ENCODE measurements at places on chromosomes 4 and X.

DNA sequence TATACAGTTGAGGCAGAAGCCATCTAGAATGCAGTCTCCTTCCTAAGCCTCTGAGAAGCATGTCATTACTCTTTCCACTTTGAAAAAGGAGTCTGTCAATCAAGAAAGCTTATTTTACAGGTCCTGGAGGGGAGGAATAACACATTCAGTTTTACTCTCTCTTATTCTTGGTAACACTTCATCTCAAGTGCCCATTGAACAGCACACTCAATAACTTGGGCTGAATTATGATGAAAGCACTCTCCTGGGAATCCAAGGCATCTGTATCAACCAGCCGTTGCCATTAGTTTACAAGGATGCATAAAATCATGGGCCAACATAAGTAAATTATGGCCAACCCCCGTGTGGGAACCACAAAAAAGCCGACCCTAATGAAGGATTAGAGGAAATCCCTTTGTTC, 282.4 kb downstream of the C4orf33 start:
- no peak for DNase-seq

GRCh38 chr4:1517592-1518411, 111.6 kb upstream of the NKX1-1 start:
- DNase-seq = no peak

- no peak for DNase-seq
Measured at GRCh38 chr4:134089885-134090284, 111.7 kb downstream of the PABPC4L start.

DNA sequence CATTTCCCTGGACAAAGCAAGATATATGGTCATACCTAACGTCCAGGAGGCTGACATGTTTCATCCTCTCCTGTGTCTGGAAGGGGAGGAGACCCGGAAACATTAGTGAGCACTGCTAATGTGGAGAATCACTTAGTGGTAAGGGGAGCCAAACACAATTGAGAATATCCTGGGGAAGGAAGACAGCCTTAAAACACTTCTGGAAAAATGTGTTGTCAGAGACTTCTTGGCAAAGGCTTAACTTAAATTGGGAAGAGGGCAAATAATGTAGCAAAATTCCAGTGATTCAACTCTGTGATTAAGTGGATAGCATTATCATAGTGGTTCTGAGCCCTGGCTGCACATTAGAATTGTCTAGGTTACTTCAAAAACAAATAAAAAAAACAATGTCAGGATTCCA, 39.5 kb downstream of the SPARCL1 start:
- DNase-seq = no peak

- no peak for DNase-seq
Measured at GRCh38 chr4:183257808-183258207, 62.3 kb downstream of the CLDN22 start.

- no peak for DNase-seq
Measured at GRCh38 chr4:67608027-67608426, 49.5 kb downstream of the STAP1 start.

DNA sequence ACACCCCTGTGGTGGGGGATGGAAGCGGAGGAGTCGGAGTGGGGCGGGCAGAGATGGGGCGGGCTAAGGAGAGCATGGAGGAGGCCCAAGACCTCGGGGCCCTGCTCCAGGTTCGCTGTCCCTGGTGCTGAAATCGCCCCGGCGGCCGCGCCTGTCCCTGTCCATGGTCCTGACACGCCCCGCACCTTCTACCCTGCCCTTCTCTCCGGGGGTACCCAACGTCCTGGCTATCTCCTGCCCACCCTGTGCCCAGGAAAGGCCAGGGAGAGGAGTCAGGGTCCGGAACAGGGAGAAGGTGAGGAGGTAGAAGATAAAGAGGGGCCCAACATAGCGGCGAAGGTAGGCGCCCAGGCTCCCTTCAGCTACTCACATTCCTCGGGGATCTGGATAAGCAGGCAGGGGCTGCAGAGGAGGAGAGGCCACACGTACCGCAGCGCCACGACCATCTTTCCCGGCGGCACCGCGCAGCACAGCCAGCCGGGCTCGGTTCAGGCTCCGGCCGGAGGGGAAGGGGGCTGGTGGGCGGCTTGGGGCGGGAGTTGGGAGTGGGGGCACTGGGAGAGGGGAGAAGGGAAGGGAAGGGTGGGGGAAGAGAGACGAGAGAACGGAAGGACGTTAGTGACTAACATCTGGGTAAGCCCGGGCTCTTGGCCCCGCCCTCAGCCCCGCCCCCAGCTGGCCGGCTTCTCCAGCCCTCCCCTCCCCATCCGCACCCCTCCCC, 10.4 kb downstream of the L1CAM start:
- DNase-seq = peak; percentile 58

DNA sequence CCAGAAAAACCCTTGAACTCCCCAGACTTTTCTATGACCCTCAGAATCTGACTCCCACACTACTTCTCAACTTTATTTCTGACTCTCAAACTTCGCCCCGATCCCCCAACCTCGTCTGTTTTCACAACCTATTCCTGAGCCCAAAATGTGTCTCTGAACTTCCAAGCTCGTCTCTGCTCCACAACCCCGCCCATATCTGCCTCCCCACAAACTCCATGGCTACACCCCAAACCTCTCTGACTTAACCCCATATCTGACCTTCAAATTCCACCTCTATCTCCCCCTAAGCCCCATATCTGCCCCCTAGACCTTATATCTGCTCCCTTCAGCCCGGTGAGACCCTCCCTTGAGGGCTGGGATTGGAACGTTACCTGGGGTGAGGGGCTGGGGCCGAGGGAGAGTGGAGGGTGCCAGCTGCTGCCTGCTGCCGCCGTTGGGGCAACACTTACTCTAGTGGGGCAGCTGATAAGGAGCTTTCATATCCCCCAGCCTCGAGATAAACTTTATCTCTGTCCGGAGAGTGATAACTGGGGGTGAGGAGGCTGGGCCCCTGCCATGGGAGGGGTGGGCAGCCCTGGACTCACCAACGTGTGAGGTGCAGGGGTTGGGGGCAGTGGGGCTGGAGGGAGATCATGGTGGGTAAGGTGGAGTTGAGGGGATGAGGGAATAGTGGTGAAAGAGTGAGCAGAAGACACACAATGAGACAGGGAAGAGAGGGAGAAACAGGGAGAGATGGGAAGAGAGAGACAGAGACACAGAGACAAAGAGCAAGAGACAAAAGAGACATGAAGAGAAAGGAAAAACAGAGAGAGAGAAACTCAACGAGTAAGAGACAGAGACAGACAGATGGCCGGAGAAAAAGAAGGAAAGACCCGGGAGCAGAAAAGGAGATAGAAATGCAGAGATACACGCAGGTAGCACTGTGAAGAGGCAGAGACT, 1.4 kb downstream of the GATA1 start:
- no peak for DNase-seq
